Stimulated activated CD4-positive, alpha-beta T cell treated with anti-CD3 and anti-CD28 coated beads, Interleukin-12 subunit alpha, Interleukin-12 subunit beta, amount 100 ng/mL, for 48 hours (primary cell): ENCODE measurements at places on chromosomes 1 and 21.

DNA sequence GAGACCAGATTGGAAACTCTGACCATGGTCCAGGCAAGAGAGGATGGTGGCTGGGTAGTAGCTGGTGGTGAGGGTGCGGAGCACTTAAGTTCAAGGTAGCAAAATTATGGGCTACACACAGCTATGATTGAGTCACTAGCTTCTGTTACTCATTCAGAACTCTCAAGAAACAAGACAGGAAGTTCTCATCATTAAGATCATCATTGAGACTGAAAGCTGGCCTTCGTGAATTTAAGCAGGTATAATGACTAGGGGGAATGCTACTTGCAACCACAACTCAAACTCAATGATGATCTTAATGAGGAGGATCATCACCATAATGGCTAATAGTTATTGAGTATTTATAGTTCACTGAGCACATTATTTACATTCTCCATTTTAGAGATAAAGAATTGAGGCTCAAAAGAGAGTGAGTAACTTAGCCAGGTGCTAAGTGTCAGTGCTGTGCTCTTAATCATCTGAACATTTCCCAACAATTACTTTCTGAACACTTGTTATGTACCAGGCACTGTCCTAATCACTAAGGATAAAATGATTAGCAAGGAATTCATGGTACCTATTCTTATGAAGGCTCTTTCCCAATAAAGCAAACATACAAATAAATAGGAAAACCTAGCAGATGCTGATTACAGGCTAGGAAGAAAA, 286.3 kb upstream of the C1orf105 start:
- no peak for DNase-seq

GRCh38 chr21:45060089-45060488, 14.3 kb upstream of the ADARB1 start:
- no peak for DNase-seq

DNA sequence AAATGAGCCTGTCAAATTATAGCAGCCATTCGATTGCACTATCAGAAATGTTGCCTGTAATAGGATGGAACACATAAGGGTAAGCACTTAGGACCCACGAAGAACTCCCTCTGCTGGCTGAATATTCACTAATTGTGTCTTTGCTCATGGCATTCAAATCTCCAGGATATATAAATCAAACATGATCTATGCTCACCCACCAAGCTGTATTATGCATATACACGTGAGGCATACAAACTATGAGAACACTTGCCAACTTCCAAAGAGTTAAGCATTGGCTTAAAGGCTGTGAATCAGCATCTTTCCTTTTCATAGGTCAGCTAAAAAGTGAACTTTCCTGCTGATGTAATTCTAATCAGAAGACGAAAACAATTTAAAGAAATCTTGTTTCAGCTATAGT, 34.5 kb downstream of the TMPRSS15 start:
- DNase-seq = no peak

- DNase-seq = no peak
These were observed 83.5 kb upstream of the GADD45A start for GRCh38 chr1:67601539-67601938.

DNA sequence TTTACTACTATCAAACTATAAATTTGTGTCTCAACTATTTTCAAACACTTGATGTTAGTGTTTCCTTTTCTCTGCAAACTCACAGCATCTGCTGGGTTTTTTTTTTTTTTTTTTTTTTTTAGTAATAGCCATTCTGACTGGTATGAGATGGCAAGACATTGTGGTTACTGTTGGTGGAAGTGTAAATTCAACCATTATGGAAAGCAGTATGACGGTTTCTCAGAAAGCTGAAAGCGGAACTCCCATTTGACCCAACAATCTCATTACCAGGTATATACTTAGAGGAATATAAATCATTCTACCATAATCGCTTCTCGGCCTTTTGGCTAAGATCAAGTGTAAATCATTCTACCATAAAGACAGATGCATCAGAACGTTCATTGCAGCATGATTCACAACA, 608.3 kb upstream of the ZP4 start:
- DNase-seq = no peak

DNA sequence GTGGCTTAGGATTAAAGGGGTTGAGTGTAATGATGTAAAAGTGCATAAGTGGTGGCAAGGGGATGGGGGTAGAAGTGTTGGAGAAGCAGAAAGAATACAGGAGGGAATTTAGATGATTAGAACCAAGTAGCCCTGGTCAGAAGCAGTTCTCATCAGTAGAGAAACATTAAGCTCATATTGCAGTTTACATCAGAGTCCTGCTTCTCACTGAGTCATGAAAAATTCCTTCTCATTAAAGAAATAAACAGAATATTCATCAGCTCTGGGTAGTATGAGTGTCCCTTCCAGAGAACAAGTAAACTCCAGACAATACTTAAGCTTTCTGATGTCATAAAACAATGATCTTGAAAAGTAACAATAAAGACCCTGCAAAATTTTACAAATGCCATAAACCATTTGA, 36.5 kb downstream of the LRRIQ3 start:
- DNase-seq = no peak

GRCh38 chr1:33267468-33268205, 11.3 kb downstream of the ZNF362 start:
- no peak for DNase-seq

- no peak for DNase-seq
These were observed 82.0 kb upstream of the ATP1A1 start for GRCh38 chr1:116291024-116291423.

GRCh38 chr1:87644033-87644578, 315.4 kb downstream of the LMO4 start:
- DNase-seq = no peak

- DNase-seq = no peak
These were observed 18.0 kb downstream of the SERTAD4 start for GRCh38 chr1:210250665-210250997.

GRCh38 chr1:223136086-223136485, 7.0 kb downstream of the TLR5 start:
- DNase-seq = no peak

- DNase-seq = no peak
These were observed 11.4 kb upstream of the OLIG1 start for GRCh38 chr21:33058527-33058926.

DNA sequence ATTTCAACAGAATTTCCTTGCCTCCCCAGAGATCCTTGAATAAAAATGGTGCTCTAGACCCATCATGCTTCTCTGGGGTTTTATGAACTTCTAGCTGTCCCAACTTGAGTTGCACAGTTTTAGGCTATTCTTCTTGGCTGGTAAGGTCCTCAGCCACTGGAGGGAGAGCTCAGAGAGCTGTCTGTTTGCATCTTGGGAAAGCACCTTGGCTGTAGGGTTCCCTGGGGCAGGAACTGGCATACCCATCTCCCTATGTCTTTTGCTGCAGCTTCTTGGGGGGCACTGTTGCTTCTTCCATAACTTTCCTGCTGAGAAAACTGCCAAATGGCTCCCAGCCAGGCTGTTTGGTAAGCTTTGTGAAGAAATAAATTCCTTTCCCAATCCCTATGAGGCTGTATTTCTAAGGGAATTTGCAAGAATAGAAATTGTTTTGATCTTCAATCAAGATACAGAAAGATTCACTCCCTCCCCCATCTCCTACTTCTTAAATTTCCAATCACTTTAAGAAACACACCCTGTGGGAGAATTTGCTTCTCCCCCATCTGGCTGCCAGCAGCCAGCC, 8.2 kb upstream of the FMOD start:
- DNase-seq = no peak

GRCh38 chr1:88191917-88192316, 492.2 kb upstream of the PKN2 start:
- DNase-seq = no peak

DNA sequence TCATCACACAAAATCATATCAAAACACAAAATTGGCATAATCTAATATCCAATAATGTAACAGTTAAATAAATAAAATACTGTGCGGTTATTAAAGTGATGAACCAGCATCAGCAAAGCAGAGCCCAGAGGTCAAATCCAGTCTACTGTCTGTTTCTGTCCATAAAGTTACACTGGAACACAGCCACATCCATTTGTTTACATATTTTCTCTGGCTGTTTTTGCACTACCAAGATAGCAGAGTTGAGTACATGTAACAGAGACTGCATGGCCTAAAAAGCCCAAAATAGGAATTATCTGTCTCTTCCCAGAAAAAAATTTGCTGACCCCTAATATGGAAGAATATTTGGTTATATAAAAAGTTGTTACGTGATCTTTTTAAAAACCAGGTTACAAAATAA, 242.2 kb upstream of the DMRTA2 start:
- DNase-seq = no peak

DNA sequence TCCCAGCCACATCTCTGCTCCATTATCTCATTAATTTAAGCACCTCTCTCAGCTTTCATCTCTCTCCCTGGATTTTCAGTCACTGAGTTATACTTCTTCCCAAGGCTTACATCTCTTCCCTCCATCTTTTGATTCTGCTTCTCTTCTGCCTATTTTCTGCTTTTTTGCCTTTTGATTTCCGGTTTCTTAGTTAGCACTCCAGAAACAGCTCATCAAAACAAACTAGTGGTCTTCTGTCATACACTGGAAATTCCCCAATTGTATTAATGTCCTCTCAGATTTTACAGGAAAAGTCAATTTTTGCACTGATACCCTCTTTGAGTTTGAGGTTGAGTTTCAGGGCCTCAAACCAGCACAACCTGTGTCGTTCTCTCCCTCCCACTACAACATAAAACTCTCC, 1.5 kb downstream of the LCE3E start:
- no peak for DNase-seq

DNA sequence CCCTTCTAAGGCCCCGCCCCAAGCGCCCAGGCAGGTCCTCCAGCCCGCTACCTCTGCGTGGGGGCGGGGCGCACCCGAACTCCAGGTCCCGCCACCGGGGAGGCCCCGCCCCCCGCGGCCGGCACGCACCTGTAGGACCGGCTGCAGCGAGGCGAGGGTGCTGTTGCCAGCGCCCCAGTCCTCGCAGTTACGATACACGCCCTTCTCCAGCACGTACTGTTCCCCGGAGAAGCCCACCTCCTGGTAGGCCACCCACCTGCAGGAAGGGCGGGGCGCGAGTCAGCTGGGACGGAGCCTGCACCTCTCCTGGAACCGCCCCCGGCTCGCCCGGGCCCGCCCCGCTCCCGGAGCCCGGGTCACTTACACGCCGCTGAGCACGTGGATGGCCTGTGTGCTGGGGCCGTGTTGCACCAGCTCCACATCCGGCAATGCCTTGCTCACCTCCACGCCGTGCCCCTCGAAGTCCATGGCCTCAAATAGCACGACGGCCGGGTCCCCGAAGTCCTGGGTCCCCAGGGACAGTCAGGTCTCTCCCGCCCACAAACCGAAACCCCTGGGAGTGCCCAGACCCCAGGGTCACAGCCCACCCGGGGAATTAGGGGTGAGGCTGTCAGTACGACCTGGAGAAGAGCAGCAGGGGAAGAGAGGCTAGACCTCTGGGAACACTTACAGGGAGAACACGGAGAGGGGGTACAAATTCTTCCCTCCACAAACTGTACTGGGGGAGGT, 17.3 kb downstream of the CRYBG2 start:
- peak; percentile 78 for DNase-seq

GRCh38 chr1:200699871-200700270, 30.2 kb upstream of the DDX59 start:
- DNase-seq = no peak

GRCh38 chr1:42482635-42483153, 19.6 kb downstream of the CCDC30 start:
- no peak for DNase-seq

- DNase-seq = no peak
These were observed 14.8 kb upstream of the RNF220 start for GRCh38 chr1:44390277-44390676.

DNA sequence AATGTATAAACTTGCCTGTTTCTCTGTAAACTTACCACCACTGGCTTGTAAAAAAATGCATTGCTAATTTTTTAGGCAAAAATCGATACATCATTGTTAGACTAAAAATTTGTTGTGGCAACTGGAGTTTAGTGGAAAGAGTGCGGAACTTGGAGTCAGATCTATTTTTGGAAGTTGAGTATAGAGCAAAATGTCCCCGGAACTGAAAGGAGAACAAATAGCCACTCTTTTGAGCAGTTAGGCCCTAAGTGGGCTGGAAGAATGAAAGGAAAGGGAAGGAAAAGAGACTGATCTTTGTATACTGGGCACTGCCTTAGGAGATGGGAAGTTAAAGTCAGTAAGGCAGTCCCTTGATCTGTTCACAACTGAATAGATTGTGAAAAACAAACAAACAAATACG, 30.2 kb downstream of the OPTC start:
- no peak for DNase-seq

- no peak for DNase-seq
These were observed 64.2 kb downstream of the SERINC2 start for GRCh38 chr1:31476891-31477846.

GRCh38 chr1:229407206-229408026, 26.5 kb downstream of the ACTA1 start:
- DNase-seq = no peak

DNA sequence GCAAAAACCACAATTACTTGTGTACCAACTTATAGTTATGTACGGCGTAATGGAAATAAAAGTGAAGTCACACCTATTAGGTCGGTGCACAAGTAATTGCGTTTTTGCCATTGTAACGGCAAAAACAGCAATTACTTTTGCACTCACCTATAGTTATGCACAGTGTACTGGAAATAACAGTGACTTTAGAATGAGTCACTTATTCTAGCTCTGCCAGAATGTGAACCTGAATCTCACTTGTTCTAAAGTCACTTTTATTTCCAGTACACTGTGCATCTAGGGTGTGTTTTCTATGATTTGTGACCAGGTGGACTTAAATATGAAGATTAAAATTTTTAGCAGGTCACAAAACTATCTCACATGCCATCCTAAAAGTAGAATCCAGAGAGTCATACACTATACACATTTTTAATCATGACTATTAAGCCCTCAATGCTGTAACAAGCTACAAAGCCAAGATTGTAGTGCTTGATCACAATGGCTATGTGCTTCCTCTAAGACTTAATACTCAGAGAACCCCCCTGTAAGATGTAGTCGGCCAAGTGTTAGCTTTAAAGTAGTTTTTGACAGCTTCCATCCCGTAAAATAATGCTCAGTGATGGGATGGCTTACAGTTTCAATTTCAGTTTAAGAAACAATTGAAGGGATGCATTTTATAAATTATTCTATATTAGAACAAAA, 218.8 kb downstream of the NEGR1 start:
- DNase-seq = no peak

DNA sequence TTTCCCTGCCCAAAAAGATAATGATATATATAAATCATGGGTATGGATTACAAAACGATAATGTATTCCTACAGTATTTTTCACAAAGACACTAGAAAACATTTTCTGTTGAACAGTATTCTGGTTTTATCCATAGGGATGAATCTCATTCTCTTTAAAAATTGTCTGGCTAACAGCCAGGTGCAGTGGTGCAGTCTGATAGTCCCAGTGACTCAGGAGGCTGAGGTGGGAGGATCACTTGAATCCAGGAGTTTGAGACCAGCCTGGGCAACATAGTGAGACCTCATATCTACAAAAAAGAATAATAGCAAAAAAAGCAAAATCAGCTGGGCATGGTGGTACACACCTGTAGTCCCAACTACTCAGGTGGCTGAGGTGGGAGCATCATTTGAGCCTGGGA, 23.3 kb downstream of the PIP5K1A start:
- DNase-seq = no peak

GRCh38 chr1:4322881-4323280, 331.5 kb upstream of the AJAP1 start:
- no peak for DNase-seq

GRCh38 chr1:175830500-175830899, 87.1 kb upstream of the TNR start:
- no peak for DNase-seq

- DNase-seq = no peak
These were observed 374.6 kb upstream of the USP24 start for GRCh38 chr1:55589671-55590297.

GRCh38 chr1:170162459-170163246, 16.9 kb downstream of the NTMT2 start:
- DNase-seq = no peak

GRCh38 chr21:46119637-46120271, 21.8 kb downstream of the COL6A2 start:
- DNase-seq = no peak
